ENCODE measurements at places on chromosomes 11 and 22. TPM values are rescaled to one million over a fixed set of nuclear protein-coding genes. Genes with fewer than 3 reads are reported as not detected.

DNA sequence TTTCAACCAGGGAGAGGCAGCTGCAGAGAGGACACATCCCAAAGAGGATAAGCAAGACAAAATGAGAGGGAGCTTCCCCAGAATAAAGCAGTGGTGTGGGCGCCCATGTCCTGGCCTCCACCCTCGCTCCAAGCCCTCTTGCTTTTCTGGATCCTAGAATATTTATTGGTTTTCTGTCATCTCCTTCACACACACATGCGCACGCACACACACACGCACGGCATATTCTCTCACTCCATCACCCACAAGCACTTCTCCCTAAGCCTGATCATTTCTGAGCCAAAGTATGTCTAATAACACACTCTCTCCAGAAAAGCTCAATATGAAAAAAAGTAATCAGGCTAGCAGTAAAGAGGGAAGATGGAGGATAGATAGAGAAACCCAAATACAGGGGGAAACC lies 7.6 kb downstream of the IGSF9B start:
- DNase-seq = no peak

DNA sequence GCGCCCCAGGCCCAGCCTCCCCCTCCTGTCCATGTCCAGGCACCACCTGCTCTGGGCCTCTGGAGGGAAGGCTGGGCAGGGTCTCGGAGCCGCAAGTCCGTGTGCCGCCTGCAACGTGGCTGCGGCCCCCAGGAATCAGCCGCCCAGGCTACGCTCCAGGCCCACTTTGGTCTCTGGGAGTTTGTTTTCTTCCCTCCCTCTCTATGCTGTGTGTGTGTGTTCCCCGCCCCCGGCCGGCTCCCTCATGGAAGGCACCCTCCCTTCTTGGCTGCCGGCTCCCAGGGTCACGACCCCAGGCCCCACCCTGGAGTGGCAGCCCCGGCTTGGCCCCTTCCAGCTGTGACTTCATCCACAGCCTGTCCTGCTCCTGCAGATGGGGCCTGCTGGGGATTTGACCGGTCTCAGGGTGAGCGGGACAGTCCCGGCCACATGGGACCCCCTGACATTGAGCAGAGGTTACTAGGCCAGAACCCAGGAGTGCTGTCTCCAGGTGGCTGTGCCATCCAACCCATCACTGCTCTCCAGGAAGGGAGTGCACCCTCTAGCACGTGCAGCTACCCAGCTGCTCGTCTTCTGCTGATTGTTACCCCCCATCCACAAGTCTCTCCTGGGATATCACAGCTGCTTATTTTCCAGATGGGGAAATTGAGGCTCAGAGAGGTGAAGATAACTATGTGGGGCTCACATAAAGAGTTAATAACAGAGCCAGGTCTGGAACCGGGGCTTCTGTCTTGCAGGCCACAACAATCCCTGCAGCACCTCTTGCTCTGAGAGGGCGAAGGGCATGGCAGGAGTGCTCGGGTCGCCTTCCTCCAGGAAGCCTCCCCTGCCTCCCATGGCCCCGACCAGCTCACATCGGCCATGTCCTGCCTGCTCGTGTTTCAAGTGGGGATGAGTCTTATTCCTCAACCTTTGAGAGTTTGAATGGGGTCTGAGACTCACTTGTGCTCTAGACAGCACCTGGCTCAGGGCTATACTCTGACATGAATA lies 2.8 kb upstream of the LIF start:
- DNase-seq = no peak

DNA sequence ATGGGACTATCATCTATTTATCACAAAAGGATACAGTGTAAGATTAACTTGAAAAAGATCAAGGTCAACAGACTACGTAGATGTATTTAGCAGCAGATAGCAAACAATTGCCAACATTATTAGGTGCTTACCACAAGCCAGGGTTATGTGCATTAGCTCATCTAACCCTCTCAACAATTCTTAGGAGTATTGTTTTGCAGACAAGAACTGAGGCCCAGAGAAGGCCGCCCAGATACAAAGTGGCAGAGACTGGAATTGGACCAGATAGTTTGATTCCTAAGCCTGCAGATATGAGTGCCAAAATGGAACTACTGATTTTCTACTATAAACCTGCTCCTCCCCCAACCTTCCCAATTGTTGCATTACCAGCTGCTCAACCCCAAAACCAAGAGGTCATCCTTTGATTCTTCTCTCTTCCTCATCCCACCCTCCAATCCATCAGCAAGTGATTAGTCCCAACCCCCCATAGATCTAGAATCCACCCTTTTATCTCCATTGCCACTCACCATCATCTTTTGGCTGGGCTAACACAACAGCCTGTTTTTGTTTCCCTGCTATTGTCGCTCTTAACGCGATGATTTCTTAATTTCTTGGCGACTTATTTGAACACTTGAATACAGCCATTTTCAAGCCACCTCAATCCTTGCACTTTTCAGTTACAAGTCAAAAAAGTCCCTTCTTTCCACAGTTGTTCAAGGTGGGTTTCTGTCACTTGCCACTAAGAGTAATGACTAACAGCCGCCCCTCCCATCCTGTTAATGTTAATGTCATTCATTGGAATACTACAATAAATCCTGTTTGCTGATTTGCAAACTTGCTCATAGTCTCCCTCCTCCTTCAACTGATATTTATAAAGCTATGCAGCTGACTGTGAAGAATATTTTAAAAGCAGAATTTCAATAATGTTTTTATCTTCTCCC lies 2.7 kb downstream of the TMEM123 start:
- DNase-seq = no peak

Gene GRM5
- total RNA-seq = not detected
